Left lobe of liver (tissue), 2 donors: ENCODE measurements at places on chromosomes 1 and 21.

DNA sequence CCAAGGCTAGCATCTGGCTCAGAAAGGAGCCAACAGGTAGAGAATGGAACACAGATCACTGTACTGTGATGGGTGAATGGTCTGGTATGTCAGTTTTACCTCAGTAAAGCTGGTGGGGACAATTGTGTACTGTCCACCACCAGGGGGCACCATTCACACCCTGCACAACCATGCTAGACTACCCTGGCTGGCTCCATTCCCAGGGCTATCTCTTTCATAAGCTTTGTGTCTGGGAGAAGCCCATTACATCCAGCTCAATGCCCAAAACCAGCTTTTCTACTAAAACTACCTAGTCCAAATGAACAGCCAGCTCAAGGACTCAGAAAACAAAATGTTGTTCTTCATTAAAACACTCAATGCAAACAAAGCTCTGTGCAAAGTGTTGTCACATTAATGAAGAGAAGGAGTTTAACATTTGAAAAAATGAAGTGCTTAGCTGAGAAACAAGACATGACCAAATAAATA, 62.0 kb upstream of the RASAL2 start:
- peak; percentile 94 for DNase-seq

GRCh38 chr1:87218618-87219017, 110.1 kb upstream of the LMO4 start:
- no peak for DNase-seq

DNA sequence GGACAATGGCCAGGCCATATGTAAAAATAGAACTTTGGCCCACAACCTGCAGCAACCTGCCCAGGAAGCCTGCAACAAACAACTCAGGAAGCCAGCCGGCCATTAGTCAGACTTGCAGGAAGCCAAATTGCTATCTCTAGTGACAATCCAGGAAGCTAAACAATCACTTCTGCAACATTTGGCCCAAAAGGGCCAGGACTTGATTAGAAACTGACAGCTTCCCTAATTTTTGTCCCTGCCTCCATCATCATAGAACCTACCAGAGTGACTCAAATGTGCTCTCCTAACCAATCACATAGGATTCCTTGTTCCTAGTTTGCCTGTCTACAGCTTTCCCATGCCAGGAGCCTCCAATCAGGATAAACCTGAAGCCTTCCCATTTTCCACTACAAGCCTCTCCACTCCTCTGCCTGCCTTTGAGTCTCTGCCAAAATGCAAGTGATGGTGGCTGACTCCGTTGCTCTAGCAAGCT, 639.3 kb downstream of the PTPRU start:
- no peak for DNase-seq

GRCh38 chr1:174060090-174060489, 37.9 kb upstream of the RC3H1 start:
- no peak for DNase-seq

GRCh38 chr1:232248276-232248820, 381.6 kb downstream of the SIPA1L2 start:
- DNase-seq, result no peak

- no peak for DNase-seq
Measured at GRCh38 chr1:205805082-205805711, 7.8 kb downstream of the SLC41A1 start.

DNA sequence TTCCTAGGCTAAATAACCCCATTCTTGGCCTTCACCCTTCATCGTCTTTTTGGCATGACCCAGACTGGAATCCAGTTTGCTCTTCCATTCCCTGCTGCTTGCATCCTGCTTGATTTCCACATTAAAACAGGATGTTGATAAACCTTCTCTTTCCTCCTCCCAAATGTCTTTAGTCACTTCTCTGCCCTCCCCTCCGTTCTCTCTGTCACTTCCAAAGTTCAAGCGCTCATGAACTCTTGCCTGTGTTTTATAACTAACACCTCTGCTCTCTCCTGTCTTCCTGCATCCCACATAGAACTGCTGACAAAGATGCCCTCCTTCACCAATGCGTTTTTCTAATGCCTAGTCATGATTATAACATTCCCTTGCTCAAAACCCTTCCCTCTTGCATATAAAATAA, 65.6 kb upstream of the SLC44A3 start:
- DNase-seq, result no peak
